ENCODE measurements at places on chromosomes 3 and 15.

DNA sequence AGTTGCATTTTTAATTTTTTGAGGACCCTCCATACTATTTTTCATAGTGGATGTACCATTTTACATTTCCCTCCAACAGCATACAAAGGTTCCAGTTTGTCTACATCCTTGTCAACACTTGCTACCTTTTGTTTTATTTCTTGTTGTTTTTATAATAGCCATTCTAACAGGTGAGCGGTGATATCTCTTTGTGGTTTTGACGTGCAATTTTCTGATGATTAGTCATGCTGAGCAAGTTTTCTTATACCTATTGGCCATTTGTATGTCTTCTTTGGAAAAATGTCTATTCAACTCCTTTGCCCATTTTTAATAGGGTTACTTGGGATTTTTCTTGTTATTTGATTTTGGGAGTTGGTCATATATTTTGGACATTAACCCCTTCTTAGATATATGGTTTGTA lies 187.0 kb downstream of the CDIN1 start:
- DNase-seq = no peak

- no peak for DNase-seq
These were observed 13.3 kb downstream of the HRG start for GRCh38 chr3:186679151-186679550.

GRCh38 chr3:126656371-126657134 lies 1.6 kb upstream of the TXNRD3 start:
- DNase-seq = no peak

GRCh38 chr15:83605111-83605945 lies 48.6 kb upstream of the ADAMTSL3 start:
- DNase-seq = no peak
